ENCODE measurements at places on chromosomes 4 and X. TPM values are rescaled to one million over a fixed set of nuclear protein-coding genes. Genes with fewer than 3 reads are reported as not detected.
A peak's percentile ranks its signal among the peaks of the same experiment; 100 is the strongest.

Gene FAT1
- 175 TPM for total RNA-seq

DNA sequence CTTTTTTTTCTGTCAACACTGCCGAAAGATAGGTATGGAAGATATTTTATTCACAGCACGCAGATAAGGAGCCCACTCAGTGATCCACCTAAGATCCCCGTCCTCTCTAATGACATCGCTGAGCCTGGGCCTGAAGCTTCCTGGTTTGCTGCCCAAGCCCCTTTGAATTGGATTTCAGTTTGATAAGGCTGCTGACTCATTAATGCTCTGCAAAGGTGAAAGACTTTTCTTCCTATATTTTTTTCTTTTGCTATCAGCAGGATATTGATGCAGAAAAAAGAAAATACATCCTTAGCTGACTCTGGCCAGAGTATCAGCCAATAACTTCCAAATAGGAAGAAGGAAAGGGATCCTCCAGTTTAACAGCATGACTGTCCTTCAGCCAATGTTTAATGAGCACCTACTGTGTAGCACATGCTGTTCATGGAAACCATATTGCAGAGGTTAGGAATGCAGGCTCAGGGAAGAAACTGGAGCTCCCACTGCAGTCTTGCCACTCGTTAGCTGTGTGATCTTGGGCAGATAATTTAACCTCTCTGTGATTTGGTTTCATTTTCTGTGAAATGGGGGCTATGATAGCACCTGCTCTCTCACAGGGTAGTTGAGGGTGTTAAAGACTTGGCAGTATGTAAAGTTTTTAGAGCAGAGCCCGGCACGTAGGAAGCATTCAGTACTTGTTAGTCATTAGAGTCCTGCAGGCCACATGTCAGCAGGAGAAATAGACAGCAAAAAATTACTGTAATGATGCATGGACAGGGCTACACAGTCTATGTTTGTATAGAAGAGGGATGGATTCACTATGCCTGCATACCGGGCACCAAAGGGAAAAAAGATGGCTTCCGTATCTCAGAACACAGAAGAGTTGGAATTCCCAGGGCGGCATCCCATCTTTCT, 39.3 kb downstream of the EVC start:
- H3K4me3 ChIP-seq = no peak overlapping the region
- H3K27me3 ChIP-seq = no peaks in the 10 kb centered on the region
- no peaks in the 10 kb centered on the region for H3K36me3 ChIP-seq

GRCh38 chrX:42093756-42094155, 170.4 kb upstream of the CASK start:
- DNase-seq = no peak
- H3K27me3 ChIP-seq = no peaks in the 10 kb centered on the region
- no peak overlapping the region for H3K27ac ChIP-seq
- no peak overlapping the region for H3K4me3 ChIP-seq
- H3K36me3 ChIP-seq = no peaks in the 10 kb centered on the region

DNA sequence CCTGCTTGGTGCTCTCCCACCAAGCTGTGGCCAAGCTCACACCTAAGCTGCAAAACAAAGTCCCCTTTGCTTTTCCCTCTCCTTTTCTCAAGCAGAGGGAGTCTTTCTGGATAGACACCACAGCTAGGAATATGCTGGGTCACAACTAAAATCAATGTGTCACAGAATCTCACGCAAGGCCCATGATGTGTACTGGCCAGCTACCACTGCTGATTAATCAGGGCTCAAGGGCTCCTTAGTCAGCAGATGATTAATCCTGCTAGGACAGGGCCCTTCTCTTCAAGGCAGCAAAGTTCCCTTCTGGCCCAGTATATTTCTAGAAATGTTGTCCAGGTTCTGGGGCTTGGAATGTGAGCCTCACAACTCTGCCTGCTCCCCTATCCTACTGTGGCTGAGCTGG, 32.0 kb upstream of the TENT5D start:
- no peaks in the 10 kb centered on the region for H3K27me3 ChIP-seq
- DNase-seq = no peak
- H3K4me1 ChIP-seq = no peaks in the 10 kb centered on the region
- H3K4me3 ChIP-seq = no peak overlapping the region
- H3K27ac ChIP-seq = no peak overlapping the region
- no peaks in the 10 kb centered on the region for H3K36me3 ChIP-seq

- no peaks in the 10 kb centered on the region for H3K4me1 ChIP-seq
- no peak overlapping the region for H3K27ac ChIP-seq
- H3K27me3 ChIP-seq = no peaks in the 10 kb centered on the region
- DNase-seq = no peak
- H3K36me3 ChIP-seq = no peaks in the 10 kb centered on the region
- no peak overlapping the region for H3K4me3 ChIP-seq
Observed at GRCh38 chr4:39719804-39720580, 22.1 kb downstream of the UBE2K start.

DNA sequence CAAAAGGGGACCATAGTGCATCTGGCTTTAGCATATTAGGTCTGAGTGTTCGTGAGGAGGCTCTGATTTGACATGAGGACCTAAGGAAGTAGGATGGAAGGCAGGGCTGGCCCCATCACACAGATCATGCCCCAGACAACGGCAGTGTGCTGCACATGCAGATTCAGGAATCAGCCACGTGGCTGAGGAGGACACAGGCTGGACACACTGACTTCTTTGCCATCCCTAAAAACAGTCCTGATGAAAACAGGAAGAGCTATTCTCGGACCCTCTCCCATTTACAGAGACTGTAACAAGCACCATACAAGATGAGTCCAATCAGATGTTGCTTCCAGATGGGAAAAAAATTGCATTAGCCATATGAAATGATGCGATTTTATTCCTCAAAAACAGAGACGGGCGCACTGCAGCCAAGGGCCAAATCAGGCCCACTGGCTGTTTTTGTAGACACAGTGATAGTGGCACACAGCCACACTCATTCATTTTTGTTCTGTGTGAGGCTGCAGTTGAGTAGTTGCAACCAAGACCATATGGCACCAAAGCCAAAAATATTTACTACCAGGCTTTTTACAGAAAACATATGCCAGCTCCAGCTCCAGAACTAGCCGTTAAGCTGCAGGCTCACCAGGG, 41.0 kb downstream of the ACSL1 start:
- H3K4me1 ChIP-seq = no peaks in the 10 kb centered on the region
- H3K4me3 ChIP-seq = no peak overlapping the region
- H3K36me3 ChIP-seq = no peaks in the 10 kb centered on the region
- no peaks in the 10 kb centered on the region for H3K27me3 ChIP-seq
- H3K27ac ChIP-seq = no peak overlapping the region

Gene ETDB
- not detected for total RNA-seq

GRCh38 chr4:85151786-85152185, 185.3 kb upstream of the WDFY3 start:
- H3K27ac ChIP-seq = no peak overlapping the region
- H3K27me3 ChIP-seq = no peaks in the 10 kb centered on the region
- H3K4me1 ChIP-seq = no peaks in the 10 kb centered on the region
- DNase-seq = no peak

GRCh38 chr4:42234817-42235216, 82.4 kb upstream of the BEND4 start:
- H3K36me3 ChIP-seq = no peaks in the 10 kb centered on the region
- no peaks in the 10 kb centered on the region for H3K4me1 ChIP-seq
- H3K27ac ChIP-seq = no peak overlapping the region
- no peak overlapping the region for H3K4me3 ChIP-seq
- no peaks in the 10 kb centered on the region for H3K27me3 ChIP-seq

- no peaks in the 10 kb centered on the region for H3K4me1 ChIP-seq
- H3K4me3 ChIP-seq = no peak overlapping the region
- H3K36me3 ChIP-seq = no peaks in the 10 kb centered on the region
Observed at GRCh38 chr4:152666946-152667345, 12.9 kb downstream of the TMEM154 start.

- no peaks in the 10 kb centered on the region for H3K36me3 ChIP-seq
- H3K27me3 ChIP-seq = no peaks in the 10 kb centered on the region
- no peaks in the 10 kb centered on the region for H3K4me1 ChIP-seq
- H3K27ac ChIP-seq = no peak overlapping the region
- H3K4me3 ChIP-seq = no peak overlapping the region
Observed at GRCh38 chr4:139685180-139685579, 19.6 kb downstream of the MGST2 start.

Gene TEX13D
- total RNA-seq = 1.9 TPM

DNA sequence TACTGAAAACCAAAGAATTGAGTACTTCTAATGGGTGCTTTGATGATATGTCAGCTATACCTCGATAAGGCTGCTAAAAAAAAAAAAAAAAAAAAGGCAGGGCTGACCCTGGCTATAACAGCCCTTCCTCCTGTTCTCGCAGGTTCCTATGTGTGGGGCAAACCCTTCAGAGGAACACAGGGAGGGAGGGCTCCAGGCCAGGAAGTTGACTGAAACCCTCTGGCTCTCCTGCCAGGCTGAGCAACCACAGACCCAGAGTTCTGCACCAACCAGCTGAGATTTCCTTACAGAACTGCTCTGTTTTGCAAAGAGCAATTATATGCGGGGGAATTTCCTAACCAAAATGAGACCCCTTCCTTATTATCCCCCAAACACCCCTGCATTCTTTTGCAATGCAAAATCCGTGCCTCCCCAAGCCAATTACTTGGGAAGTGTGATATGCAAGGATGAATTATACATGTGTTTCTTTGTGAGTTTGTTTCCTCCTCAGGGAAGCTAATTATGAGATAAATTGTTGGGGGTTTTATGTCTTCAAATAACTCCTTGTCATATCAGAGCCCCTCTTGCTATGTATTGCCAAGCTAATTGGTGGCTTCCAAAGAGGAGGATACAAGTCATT, 45.6 kb downstream of the PDHA1 start:
- no peak for DNase-seq
- H3K27me3 ChIP-seq = no peaks in the 10 kb centered on the region
- H3K36me3 ChIP-seq = no peaks in the 10 kb centered on the region
- H3K4me3 ChIP-seq = no peak overlapping the region
- no peaks in the 10 kb centered on the region for H3K4me1 ChIP-seq
- no peak overlapping the region for H3K27ac ChIP-seq

DNA sequence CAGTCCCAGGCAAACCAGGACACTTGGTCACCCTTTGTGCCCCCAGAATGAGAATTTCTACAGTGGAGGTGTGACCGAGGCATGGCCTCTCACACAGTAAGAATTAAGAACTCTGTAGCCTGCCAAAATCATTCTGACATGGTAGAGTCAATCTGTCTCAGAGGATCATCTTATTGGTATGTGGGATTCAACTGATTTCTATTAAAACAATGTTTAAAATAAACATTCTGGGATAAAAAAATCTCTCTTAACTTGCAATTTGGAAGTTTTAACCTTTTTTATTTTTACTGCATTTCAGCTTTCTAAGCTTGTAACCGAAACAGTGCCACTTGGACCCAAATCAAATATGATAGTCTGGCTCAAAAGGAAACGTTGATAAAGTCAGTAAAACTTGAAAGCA, 165.4 kb upstream of the LDB2 start:
- H3K36me3 ChIP-seq = no peaks in the 10 kb centered on the region
- H3K4me1 ChIP-seq = no peaks in the 10 kb centered on the region
- DNase-seq = no peak
- H3K27ac ChIP-seq = no peak overlapping the region

GRCh38 chr4:54231768-54232688, 2.9 kb downstream of the PDGFRA start:
- DNase-seq = no peak
- H3K4me1 ChIP-seq = peaks cover 3% of the 10 kb centered on the region
- peak overlapping the region; percentile 17 for H3K4me3 ChIP-seq
- H3K27ac ChIP-seq = no peak overlapping the region

DNA sequence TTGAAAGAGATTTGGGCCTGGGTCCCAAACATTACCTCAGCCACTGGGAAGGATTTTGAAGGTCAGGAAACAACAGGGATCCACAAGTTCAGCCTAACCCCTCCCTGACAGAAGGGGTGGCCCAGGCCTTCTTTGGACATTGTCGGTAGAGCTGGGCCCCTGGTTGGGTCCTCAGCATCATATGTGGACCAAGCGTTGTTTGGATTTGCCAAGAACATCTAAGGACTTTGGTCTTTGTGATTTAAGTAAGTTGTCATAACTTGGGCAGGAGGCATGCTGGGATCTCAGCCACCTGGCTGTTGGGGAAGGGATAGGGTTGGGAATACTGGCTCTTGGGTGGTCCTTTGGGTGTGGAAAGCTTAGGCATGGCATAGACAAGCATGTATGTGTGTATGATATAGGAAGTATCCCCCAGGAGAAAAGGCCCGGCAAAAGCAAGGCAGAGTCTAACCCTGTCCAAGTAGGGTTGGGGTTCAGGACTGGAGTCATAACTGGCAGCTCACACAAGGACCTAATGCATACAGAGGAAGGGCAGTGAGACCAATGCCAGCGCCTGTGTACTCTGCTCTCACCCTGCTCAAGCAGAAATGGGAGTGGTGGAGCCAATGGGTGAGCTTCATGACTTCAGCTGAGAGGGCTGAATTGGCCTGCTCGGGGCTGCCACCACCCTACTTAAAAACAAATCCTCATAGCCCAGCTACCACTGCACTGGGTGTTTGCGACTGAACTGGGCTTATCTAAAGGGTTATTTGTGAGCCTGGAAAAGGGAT, 102.8 kb downstream of the RTL5 start:
- peak overlapping the region; percentile 19 for H3K27ac ChIP-seq
- no peaks in the 10 kb centered on the region for H3K4me1 ChIP-seq
- DNase-seq = no peak
- H3K36me3 ChIP-seq = no peaks in the 10 kb centered on the region

Gene PRRG3
- total RNA-seq = 0.68 TPM

Gene TMEM150C
- total RNA-seq = 30.0 TPM

GRCh38 chrX:14758029-14758491, 114.8 kb downstream of the FANCB start:
- DNase-seq = no peak
- no peak overlapping the region for H3K27ac ChIP-seq
- no peak overlapping the region for H3K4me3 ChIP-seq
- no peaks in the 10 kb centered on the region for H3K36me3 ChIP-seq

GRCh38 chr4:74123065-74123728, 24.2 kb upstream of the CXCL2 start:
- DNase-seq = peak; percentile 13
- no peaks in the 10 kb centered on the region for H3K27me3 ChIP-seq
- no peaks in the 10 kb centered on the region for H3K36me3 ChIP-seq
- no peak overlapping the region for H3K27ac ChIP-seq

GRCh38 chr4:121330180-121330665, 50.6 kb downstream of the QRFPR start:
- no peaks in the 10 kb centered on the region for H3K4me1 ChIP-seq
- H3K4me3 ChIP-seq = no peak overlapping the region
- H3K27me3 ChIP-seq = no peaks in the 10 kb centered on the region

- H3K27me3 ChIP-seq = no peaks in the 10 kb centered on the region
- peak overlapping the region; percentile 52 for H3K4me3 ChIP-seq
- H3K27ac ChIP-seq = peak overlapping the region; percentile 86
- H3K36me3 ChIP-seq = no peaks in the 10 kb centered on the region
Observed at GRCh38 chrX:16711219-16711811, 1.2 kb downstream of the CTPS2 start.

Gene PNMA3
- total RNA-seq = 14.2 TPM

Gene AMTN
- 10.1 TPM for total RNA-seq

- no peak overlapping the region for H3K4me3 ChIP-seq
- H3K27ac ChIP-seq = no peak overlapping the region
- H3K36me3 ChIP-seq = no peaks in the 10 kb centered on the region
- no peaks in the 10 kb centered on the region for H3K27me3 ChIP-seq
Observed at GRCh38 chr4:77852892-77853495, 9.6 kb upstream of the MRPL1 start.

- H3K4me1 ChIP-seq = no peaks in the 10 kb centered on the region
- no peak for DNase-seq
- H3K4me3 ChIP-seq = no peak overlapping the region
- H3K27me3 ChIP-seq = no peaks in the 10 kb centered on the region
- H3K36me3 ChIP-seq = no peaks in the 10 kb centered on the region
- H3K27ac ChIP-seq = no peak overlapping the region
Observed at GRCh38 chr4:163385466-163385865, 41.8 kb downstream of the NPY5R start.

Gene WAS
- 10.5 TPM for total RNA-seq

Gene SOWAHD
- total RNA-seq = 13.9 TPM
